ENCODE measurements at places on chromosomes 11 and 22. TPM values are rescaled to one million over a fixed set of nuclear protein-coding genes. Genes with fewer than 3 reads are reported as not detected.

The UCP2 gene
- total RNA-seq, result 199 TPM

DNA sequence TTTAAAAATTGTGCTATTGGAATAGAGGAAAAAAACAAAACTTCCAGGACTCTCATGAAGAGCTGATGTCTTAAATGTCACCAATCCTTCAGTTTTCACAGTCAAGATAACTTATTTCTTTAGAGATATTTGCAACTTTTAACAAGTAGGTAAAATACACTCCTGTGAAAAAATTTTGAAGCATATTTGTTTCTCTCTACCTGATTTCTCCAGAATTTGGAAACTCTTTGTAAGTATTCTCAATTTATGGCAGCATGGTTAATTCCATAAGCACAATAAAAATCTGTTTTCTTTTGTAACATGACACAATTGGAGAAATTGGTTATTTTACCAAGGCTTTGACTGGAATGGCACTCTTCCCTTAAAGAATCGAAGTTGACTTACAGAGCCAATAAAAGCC lies 4.1 kb downstream of the CASP4 start:
- no peak for ATAC-seq

DNA sequence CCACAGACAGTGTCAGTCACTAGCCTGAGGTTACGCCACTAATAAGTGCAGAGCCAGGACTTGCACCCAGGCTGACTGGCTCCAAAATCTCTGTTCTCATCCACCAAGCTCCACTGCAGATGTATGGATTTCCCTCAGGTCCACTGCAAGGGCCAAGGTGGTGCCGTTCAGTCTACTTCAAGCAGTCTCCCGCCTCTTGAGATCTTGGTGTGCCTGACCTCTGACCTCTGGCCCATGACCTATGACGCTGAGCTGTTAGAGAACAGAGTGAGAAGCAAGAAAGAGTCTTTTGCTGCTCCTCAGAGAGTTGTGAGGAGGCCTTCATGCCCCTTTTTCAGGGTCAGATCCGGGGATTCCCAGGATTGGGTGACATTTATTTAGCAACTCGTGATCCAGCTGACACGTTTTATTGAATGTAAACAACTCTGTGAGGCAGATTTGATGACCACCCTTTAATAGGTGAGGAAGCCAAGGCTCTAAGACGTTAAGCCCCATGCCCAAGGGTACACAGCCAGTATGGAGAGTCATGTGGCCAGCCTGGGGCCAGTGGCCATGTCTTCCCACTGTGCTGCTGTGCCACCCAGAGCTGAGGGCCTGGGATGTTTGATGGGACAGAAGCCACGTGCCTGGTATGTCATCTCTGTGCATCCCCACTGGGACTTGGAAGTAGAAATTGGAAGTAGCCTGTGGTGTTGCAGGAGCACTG lies 25.2 kb downstream of the DCPS start:
- ATAC-seq, result no peak

DNA sequence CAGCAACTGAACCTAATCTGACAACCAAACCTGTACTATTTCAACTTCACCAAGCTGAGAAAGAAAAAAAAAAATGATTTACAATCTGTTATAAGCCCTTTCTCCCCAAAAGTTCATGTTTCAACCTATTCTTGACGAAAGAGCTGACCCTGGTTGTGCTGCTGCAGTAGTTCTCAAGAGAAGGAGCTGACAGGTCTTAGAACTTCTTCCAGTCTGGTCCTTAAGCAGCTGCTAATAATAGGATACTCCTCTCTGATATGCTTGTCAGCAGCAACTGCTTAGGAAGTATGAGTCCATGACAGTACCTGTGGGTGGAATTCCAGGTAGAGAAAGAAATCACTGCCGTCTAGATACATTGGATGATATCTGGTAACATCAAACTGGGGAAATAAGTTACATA lies 735.1 kb upstream of the CCDC90B start:
- ATAC-seq, result no peak

The SLC16A8 gene
- not detected for total RNA-seq

DNA sequence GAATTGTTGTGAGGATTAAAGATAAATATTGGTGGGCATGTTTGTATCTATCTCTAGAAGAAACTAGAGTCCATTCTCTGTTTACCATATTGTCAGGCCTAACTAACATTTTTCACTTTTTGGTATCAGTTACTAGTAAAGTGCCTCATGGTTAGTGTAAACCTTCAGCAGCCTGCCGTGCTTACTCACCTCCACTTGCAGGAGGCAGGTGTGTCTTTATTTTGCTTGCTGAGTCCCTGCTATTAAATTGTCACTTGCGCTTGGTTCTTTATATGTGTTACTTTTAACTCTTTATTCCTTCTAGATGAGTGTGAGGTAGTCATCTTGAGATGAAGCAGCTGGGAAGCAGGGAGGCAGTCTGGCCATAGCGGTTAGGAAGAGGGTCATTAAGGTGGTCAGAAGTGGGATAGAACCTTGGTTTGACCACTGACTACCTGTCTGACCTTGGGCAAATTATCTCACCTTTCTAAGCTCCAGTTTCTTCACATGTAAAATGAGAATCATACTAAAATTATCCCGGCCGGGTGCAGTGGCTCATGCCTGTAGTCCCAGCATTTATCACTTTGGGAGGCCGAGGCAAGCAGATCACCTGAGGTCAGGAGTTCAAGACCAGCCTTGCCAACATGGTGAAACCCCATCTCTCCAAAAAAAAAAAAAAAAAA lies 21.2 kb downstream of the PPP6R3 start:
- no peak for ATAC-seq

The ATXN10 gene
- total RNA-seq, result 89.1 TPM

DNA sequence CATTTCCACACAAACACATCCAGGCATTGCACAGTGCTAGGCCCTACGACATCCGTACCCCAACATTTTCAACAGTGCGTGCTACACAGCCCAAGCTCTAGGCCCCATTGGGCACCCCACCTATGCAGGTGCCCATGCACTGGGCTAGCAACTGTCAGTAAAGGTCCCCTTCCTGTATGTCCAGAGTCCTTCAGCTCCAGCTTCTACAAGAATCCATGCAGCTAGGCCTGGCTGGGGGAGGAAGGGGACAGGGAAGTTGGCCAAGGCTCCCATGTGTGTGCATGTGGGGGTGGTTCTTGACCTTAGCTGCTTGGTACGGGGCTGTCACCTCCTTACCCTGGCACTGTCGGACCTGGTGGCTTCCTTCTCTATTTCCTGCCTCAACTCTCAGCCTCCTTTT lies 1.3 kb downstream of the B3GAT1 start:
- ATAC-seq, result no peak

DNA sequence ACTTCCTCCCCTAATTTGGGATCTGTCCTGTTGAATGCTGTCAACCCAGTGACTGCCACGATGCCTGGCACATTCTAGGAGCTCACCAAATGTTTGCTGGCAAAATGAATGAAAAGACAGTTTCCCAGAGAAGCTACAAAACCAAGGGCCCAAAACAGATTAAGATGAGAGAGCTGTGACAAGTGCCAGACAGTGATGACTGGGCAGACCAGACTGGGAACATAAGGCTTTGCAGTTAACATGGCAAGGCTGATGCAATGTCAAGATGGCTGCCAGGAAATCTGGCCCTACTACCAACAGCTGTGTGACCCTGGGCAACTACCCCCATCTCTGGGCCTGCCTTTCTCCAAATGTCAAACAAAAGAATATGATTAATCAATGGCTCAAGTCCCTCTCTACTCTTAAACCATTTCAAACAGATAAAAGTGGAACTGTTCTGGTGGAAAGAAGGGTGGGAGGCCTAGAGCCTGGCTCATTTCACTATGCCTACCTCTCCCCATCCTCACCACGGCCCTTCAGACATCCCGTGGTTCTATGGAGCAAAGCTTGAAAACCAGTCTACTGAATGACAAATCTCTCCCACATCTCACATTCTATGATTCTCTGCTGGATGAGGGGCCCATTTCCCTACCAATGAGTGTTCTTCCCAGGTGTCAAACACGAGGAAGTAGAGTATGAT lies 12.8 kb downstream of the AP1B1 start:
- ATAC-seq, result peak; percentile 23

GRCh38 chr22:32753591-32753990 lies 47.9 kb upstream of the TIMP3 start:
- ATAC-seq, result no peak

GRCh38 chr11:73402834-73403185 lies 26.6 kb downstream of the RELT start:
- ATAC-seq, result no peak

GRCh38 chr11:77027275-77027674 lies 6.9 kb upstream of the B3GNT6 start:
- ATAC-seq, result no peak

The PANX3 gene
- total RNA-seq, result not detected

DNA sequence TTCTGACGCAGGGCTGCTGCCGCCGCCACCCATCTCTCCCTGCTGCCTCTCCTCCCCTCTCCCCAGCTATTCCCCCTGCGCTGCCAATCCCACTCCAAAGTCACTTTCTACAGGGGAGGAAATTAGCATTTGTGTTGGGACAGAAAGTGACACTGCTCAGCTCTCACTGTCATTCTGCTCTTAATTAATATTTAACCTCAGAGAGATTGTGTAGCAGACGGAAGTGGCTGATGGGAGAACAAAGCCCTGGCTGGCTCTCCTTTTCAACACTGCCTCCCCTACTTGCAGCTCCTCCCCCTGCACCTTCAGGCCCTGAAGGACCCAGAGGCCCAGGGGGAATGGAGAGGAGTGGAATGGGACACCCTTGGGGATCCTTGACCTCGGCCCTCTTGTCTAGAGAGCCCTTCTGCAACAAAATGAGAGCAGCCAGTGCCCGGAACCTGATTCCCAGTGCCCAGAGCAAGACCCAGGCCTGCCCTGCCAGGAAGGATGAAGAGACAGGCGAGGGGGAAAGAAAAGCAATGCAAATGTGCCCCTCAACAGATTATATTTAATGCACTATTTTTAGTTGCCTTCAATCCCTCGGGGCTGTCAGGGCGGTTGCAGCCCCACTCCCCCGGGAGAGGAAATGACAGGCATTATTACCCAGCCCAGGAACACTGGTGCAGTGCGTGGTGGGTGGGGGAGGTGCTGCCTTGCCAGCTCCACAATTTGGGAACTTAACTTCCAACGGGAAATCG lies 14.6 kb upstream of the NRGN start:
- ATAC-seq, result no peak

The HPS4 gene
- 36.4 TPM for total RNA-seq

The NLRP14 gene
- not detected for total RNA-seq

- ATAC-seq, result no peak
Measured at GRCh38 chr22:39645532-39645931, 75.0 kb downstream of the CACNA1I start.
